ENCODE measurements at places on chromosomes 4 and X. TPM values are rescaled to one million over a fixed set of nuclear protein-coding genes. Genes with fewer than 3 reads are reported as not detected.

SLC9A7 gene
- 3.5 TPM for total RNA-seq

PDCL2 gene
- total RNA-seq = not detected

BGN gene
- total RNA-seq = 0.37 TPM

FHDC1 gene
- 4.8 TPM for total RNA-seq

DNA sequence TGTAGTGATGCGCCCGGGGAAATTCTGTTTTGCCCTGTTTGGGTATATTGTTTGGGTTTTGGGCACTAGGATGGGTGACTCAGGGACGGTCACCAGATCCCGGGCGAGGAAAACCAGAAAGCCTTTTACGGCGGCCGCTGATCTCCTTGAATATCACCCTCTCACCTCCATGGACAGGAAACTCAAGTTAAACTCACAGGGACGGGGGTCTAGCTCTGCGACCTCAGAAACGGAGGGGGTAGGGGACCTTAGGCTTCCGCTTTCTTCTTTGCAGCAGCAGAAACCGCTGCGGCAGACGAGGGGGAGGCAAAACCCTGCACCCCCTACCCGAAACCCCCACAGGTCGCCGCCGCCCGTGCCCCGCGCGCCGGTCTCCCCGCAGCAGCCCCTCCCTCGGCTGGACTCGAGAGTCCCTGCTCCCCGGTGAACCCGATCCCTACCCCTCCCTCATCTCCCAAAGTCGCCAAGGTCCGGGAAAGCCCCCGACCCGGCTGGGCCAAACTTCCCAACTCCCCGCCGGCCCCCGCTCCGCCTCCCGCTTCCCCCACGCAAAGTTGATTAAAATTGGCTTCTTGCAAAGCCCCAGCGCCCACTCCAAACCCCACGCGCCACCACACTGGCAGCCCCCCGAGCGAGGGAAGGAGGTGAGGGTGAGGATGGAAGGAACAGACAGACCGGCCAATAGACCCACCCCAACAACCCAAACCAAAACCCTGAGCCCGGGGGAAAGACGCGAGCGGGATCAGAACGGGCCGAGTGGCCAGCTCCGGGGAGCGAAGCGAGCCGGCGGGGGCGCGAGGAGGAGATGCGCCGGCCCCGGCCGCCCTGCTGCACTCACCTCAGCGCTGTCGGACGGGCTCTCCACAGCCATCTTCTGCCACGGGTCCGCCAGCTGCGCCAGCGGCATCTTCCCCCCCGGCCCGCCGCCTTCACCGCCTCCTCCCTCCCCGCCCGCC is 705 bp downstream of the RPS6KA3 start:
- H3K27me3 ChIP-seq = peaks cover 32% of the 10 kb centered on the region
- peak; percentile 31 for DNase-seq
- H3K27ac ChIP-seq = no peak overlapping the region
- H3K36me3 ChIP-seq = no peaks in the 10 kb centered on the region
- no peaks in the 10 kb centered on the region for H3K4me1 ChIP-seq

- no peaks in the 10 kb centered on the region for H3K27me3 ChIP-seq
- H3K27ac ChIP-seq = no peak overlapping the region
- H3K36me3 ChIP-seq = no peaks in the 10 kb centered on the region
- H3K4me1 ChIP-seq = peaks cover 5% of the 10 kb centered on the region
- DNase-seq = peak; percentile 75
Measured at GRCh38 chr4:8110071-8110986, 48.3 kb downstream of the ABLIM2 start.

DNA sequence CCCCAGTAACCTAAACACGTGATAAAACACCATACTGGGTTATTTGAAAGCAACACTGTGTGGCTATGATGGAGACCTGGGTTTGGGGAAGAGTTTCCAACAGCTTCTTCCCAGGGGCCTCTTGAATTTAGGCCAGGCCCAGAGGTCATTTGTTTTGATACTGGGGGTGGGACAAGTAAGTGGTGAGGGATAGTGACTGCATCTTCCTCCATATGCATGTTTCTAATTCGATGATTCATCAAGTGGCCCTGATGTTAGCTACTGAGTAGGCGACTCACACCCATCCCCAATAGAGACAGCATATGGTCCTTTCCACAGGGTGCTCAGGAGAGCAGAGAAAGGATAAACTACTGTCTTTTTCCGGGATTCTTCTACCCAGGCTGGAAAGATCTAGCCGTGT is 2.7 kb downstream of the NDP start:
- peaks cover 30% of the 10 kb centered on the region for H3K4me1 ChIP-seq
- H3K4me3 ChIP-seq = no peak overlapping the region
- H3K27me3 ChIP-seq = peaks cover 6% of the 10 kb centered on the region
- H3K36me3 ChIP-seq = no peaks in the 10 kb centered on the region

- H3K4me1 ChIP-seq = no peaks in the 10 kb centered on the region
- peak overlapping the region; percentile 60 for H3K4me3 ChIP-seq
- DNase-seq = peak; percentile 93
- peak overlapping the region; percentile 65 for H3K27ac ChIP-seq
- H3K36me3 ChIP-seq = no peaks in the 10 kb centered on the region
- no peaks in the 10 kb centered on the region for H3K27me3 ChIP-seq
Measured at GRCh38 chrX:136909706-136910564, 29.4 kb upstream of the RBMX start.

DNA sequence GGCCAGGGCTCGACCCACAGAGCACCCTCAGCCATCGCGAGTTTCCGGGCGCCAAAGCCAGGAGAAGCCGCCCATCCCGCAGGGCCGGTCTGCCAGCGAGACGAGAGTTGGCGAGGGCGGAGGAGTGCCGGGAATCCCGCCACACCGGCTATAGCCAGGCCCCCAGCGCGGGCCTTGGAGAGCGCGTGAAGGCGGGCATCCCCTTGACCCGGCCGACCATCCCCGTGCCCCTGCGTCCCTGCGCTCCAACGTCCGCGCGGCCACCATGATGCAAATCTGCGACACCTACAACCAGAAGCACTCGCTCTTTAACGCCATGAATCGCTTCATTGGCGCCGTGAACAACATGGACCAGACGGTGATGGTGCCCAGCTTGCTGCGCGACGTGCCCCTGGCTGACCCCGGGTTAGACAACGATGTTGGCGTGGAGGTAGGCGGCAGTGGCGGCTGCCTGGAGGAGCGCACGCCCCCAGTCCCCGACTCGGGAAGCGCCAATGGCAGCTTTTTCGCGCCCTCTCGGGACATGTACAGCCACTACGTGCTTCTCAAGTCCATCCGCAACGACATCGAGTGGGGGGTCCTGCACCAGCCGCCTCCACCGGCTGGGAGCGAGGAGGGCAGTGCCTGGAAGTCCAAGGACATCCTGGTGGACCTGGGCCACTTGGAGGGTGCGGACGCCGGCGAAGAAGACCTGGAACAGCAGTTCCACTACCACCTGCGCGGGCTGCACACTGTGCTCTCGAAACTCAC is 3.6 kb downstream of the MID1IP1 start:
- peak overlapping the region; percentile 72 for H3K4me3 ChIP-seq
- DNase-seq = peak; percentile 46
- no peaks in the 10 kb centered on the region for H3K36me3 ChIP-seq
- H3K27ac ChIP-seq = no peak overlapping the region
- peaks cover 12% of the 10 kb centered on the region for H3K4me1 ChIP-seq

DNA sequence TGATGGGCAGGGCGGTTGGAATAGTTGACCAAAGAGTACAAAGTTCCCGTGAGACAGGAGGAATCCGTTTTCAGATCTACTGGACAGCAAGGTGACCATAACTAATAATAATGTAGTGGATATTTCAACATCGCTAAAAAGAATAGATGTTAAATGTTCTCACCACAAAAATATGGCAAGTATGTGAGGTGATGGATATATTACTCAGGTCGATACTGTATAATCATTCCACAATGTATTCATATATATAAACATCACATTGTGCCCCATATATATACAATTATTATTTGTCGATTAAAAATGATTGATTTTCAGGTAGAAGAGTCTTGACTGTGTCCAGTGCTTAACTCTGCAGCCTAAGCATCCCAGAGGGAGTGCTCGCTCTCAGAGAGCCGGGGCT is 141.6 kb upstream of the TENM3 start:
- H3K4me1 ChIP-seq = no peaks in the 10 kb centered on the region
- no peaks in the 10 kb centered on the region for H3K36me3 ChIP-seq
- no peaks in the 10 kb centered on the region for H3K27me3 ChIP-seq
- DNase-seq = no peak
- no peak overlapping the region for H3K27ac ChIP-seq

DNA sequence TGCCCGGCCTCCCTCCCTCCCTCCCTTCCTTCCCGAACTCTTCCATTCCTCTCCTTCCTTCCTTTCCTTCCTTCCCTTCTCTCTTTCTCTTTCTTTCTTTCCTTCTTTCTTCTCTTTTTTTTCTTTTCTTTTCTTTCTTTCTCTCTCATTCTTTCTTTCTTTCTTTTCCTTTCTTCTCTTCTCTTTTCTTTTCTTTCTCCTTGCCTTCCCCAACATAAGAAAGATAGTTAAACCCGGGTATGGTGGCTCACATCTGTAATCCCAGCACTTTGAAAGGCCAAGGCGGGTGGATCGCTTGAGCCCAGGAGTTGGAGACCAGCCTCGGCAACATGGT is 25.4 kb downstream of the NSD2 start:
- no peak overlapping the region for H3K4me3 ChIP-seq
- H3K27ac ChIP-seq = no peak overlapping the region
- peaks cover 5% of the 10 kb centered on the region for H3K4me1 ChIP-seq
- no peaks in the 10 kb centered on the region for H3K27me3 ChIP-seq
- DNase-seq = no peak

DNA sequence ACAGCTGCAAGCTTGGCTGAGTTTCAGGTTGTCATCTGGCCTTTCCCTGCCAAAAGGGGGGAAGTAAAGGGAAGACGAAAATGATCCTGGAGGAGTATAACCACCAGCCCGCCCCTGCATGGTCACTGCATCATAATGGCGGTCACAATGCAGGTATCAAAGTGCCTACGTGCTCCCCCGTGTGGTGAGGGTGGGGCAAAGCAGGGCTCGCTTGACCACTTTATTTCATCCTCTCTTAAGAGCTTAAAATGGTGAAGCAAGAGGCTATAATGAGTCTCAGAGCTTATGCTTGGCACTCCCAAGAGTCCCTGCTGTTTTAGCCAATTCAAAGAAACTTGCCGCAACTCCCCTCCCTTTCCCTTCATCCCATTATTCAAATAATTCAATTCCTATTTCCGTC is 105.6 kb downstream of the APOOL start:
- DNase-seq = peak; percentile 26
- no peaks in the 10 kb centered on the region for H3K4me1 ChIP-seq
- H3K36me3 ChIP-seq = no peaks in the 10 kb centered on the region
- H3K4me3 ChIP-seq = no peak overlapping the region
